Thoracic aorta (tissue), 2 donors: ENCODE measurements at places on chromosomes 13 and 19.

- no peak for DNase-seq
Measured at GRCh38 chr19:21483589-21484170, 21.7 kb upstream of the ZNF429 start.

DNA sequence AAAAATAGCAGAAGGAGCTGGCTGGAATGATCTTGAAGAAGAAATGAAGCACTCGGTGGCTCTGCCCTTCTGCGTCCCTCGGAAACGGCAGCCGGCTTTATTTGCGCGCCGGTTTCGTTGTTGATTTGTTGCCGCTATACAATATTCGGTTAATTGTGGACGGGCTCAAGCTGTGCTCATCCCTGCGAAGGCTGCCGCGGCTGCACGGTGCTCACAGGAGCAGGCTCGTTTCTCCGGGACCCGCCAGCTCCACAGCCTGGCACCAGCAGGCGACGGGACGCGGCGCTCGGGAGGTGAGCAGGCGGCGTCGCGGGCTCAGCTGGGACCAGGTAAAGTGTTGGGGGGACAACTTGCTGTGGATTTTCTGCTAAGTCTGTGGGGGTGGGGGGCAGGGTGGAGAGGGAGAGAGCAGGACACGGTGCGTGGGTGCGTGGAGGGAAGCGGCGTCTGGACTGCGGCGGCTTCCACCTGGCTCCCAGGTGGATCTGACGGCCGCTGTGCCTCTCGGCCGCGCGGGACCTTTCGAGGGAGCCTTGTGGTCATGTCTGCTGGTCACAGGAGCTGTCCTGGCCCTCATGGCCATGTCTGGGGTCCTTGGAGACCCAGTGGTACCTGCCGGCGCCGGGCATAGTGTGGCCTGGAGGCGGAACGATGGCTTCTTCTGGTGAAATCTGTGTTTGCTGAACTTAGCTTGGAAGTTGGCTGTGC lies 90.9 kb downstream of the TEX29 start:
- DNase-seq: no peak

DNA sequence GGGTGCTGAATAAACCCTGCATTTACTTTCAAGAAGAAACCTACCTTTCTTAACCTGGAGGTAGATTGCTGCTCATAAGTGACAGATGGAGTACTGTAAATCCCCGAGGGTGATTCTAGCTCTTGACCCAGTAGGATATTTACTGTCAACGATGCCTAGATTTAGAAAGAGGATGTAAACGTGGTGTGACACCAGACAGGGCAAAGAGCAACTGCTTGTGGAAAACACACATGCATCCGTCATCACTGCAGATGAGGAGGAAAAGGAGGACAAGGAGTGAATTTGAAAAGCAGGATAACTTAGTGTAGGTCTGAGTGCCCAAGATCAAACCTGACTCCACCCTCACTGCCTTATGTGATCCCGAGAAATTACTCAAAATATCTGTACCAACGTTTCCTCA lies 9.8 kb upstream of the CLN5 start:
- DNase-seq: no peak

- DNase-seq: no peak
Measured at GRCh38 chr13:77986713-77987112, 68.1 kb upstream of the EDNRB start.

DNA sequence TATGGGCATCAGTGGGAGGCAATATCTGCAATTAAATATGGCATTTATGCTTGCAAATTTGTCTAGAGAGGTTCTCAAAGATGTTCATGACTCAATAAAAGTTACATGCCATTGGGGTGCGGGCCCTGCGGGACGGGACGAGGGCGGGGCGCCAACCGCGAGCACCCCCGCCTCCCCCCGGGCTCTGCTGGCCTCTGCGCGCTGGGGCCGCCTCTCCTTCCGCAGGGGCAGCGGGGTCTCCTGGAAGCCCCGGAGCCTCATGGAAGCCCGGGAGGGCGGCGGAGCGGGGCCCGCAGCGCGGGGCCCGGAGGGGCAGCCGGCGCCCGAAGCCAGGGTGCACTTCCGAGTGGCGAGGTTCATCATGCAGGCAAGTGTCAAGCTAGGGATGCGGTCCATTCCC lies 179.2 kb downstream of the TPTE2 start:
- no peak for DNase-seq

GRCh38 chr13:112647256-112647655 lies 42.6 kb upstream of the ATP11A start:
- no peak for DNase-seq

DNA sequence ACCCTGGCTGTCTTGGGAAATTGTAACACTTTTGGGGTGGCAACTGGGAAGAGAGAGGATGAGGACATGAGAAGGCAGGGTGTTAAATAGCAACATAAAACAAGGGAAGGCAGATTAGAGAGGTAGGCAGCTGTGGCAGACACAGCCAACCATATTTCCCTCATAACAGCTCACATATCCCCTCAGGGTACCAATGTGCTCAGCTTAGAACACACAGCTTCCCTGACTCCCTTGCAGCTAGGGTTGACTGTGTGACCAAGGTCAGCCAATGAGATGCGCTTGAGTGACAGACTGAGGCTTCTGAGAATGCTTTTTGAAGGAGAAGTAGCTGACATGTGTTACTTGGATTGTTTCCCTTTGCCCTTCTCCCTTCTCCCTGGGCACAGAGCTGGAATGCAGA lies 28.8 kb upstream of the SPATA13 start:
- no peak for DNase-seq

DNA sequence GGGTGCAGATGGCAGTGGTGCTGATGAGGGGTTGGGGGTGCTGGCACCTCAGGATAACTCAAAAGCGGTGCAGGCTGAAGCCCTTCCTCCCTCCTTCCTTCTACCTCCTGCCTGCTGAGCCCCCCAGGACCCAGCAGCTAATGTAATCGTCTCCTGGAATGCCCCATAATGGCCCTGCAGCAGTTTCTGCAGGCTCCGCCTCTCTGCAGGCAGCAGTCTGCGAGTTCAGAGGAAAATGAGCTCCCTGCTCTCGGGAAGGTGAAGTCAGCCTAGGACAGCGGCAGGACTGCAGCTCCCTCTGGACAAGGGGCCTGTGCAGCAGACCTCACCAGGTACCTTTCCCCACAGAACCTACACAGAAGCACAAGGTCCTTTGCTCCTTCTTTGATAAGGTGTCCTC lies 130.9 kb downstream of the ZDHHC20 start:
- no peak for DNase-seq

GRCh38 chr19:43505941-43506340 lies 1.4 kb upstream of the PHLDB3 start:
- DNase-seq: no peak

- DNase-seq: no peak
Measured at GRCh38 chr13:99916366-99917103, 55.0 kb downstream of the ZIC5 start.

DNA sequence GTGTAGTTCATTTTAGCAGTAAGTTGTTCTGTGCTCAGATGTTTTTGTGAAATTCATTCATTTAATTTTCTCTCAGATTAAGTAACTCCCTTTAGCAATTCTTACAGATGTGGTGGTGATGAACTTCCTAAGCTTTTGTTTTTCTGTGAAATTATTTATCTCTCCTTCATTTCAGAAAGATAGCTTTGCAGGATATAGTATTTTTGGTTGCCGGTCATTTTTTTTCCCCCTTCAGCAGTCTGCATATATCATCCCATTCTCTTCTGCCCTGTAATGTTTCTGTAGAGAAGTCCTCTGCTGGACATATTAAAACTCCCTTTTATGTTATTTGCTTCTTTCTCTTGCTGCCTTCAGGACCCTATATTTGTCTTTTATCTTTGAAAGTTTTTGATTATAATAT lies 470.2 kb downstream of the PCDH9 start:
- no peak for DNase-seq

DNA sequence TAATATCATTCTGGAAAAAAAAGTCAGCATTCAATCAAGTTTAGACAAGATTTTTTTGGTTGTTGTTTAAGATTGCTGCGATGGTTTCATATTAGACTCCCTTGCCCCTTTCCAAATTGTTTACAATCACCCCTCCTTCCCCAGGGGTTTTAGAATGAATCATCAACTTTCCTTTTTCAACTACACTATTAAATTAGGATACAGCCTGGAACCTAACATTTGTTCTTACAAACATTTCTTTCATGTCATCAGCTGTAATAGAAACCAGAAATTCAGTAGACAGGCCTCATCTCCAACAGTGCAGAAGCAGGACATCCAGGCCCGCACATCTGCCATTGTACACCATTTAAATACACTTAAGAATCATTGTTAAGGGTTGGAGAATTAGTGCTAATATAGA lies 44.4 kb upstream of the WDFY2 start:
- DNase-seq: no peak

GRCh38 chr19:33424181-33424580 lies 50.7 kb downstream of the CEBPG start:
- no peak for DNase-seq

- DNase-seq: no peak
Measured at GRCh38 chr13:39946769-39947168, 291.3 kb downstream of the COG6 start.

DNA sequence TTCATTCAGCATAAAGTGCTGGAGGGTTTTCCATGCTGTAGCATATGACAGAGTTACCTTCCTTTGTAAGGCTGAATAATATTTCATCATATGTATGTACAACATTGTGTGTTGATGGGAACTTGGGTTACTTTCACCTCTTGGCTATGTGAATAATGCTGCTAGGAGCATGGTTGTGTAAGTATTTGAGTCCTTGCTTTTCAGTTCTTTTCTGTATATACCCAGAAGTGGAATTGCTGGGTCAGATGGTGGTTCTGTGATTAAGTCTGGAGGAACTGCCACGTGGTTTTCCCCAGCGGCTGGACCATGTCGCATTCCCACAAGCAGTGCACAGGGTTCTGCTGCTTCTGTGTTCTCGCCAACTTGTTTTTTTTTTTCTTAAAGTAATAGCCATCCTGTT lies 101.2 kb upstream of the TEX29 start:
- DNase-seq: no peak

GRCh38 chr19:45340232-45340898 lies at the start of gene KLC3:
TSS of gene KLC3 (plus strand) at chr19:45340750. CDS start at chr19:45345542, 4,792 bp downstream.
- DNase-seq: no peak

- no peak for DNase-seq
Measured at GRCh38 chr13:37868691-37869505, 674 bp downstream of the TRPC4 start.

DNA sequence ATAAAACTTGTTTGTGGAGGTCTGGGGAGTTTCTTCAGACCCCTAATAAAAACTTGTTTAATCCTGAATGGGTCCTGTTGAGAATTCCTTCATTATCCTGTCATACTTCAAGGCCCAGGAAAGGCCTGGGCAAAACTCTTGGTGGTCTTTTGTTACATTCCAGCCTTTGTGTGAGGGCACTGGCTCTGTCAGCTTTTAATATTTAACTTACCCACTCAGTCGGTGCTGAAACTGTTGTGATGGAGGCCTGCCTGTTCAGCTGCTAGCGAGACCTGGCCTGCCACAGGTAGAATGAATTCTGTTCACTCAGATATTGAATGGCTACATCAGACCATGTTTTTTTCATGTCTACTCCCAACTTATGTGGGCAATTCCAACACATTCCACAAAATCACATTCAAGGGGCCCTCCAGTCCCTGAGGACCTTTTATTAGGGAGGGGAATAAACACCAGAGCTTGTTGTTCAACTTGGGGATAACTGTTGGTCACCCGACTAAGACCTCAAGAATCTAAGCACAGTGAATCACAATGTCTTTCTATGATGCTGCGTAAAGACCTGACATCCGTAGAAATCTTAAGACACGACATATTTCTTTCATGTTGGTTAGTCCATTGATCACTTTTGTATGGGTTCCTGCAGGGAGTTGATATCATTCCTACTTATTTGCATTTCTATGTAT lies 12.5 kb downstream of the NLRP8 start:
- no peak for DNase-seq

DNA sequence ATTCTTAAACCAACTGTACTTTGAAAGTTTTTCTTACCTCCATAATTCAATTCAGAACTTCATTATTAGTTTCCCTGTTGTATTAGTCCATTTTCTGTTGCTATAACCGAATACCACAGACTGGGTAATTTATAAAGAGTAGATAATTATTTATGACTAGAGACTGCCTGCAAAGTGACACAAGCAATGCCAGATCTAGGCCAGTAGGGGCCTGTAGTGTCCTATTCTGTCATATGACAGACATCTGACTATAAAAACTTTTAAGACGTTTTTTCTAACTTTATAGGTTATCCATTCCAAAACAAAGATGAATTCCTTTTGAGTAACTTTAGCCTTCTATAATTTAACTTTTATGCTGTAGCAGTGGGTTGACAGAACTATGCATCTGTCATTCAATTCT lies 2783.8 kb downstream of the PCDH9 start:
- no peak for DNase-seq

DNA sequence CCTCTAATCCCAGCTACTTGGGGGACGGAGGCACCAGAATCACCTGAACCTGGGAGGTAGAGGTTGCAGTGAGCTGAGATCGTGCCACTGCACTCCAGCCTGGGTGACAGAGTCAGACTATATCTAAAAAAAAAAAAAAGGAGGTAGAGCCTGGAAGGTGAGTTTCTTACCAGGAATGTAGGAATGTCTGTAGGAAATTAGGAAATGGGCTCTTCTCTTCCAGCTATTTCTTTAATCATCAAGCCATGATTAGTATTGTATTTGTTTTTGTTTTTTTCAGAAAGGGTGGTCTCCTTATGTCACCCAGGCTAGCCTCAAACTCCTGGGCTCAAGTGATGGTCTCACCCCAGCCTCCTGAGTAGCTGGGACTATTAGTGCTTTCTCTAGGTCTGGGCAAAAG lies 26.3 kb upstream of the SERP2 start:
- no peak for DNase-seq

- no peak for DNase-seq
Measured at GRCh38 chr19:15506074-15506571, 2.2 kb upstream of the CYP4F22 start.

- no peak for DNase-seq
Measured at GRCh38 chr19:39951065-39951650, 16.7 kb upstream of the FCGBP start.

DNA sequence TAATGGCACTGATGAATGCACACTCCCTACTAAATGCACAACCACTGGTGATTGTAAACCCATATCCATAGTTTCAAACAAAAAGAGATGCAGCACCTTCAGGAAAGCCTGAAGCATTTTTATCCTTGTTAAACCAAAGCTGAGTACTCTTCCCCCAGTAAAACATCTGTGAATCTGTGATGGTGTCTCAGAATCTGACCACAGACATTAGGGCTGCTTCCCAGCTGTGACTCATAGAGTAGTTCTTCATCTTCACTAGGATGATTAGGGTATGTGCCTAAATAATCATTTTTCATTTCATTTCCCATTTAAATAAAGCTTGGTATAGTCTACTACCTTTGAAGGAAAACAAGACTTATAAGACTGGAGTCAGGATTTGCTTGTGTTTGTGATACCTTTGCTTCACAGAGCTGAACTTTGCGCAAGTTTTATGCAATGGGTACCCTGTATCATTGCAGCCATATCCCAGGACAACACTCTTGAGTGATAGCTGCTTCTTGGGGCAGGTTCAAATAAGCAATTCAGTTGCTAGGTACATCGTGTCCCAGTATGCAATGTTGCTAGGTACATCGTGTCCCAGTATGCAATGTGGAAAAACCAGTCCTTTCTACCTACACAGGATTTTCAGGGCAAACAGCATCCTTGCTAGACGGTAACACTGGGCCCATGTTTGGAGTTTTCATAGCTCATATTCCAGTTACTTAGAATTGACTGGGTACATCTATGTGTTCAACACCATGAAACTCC lies 277.1 kb downstream of the IRS2 start:
- no peak for DNase-seq

- DNase-seq: no peak
Measured at GRCh38 chr19:1825909-1826556, 14.0 kb upstream of the ATP8B3 start.

- peak; percentile 49 for DNase-seq
Measured at GRCh38 chr19:12092065-12092867, 27.7 kb downstream of the ZNF844 start.
